ENCODE measurements at places on chromosomes 3 and 15. TPM values are rescaled to one million over a fixed set of nuclear protein-coding genes. Genes with fewer than 3 reads are reported as not detected.

GRCh38 chr15:40238532-40239403, at the start of gene PAK6:
Gene PAK6 (plus strand): TSS chr15:40239063. CDS start chr15:40264786, 25,723 bp downstream.
- DNase-seq: peak; percentile 87

CP gene
- total RNA-seq: 2.8 TPM

- no peak for DNase-seq
Observed at GRCh38 chr15:26870346-26870745, 3.5 kb downstream of the GABRA5 start.

KIF23 gene
- 17.1 TPM for total RNA-seq

GRCh38 chr3:5045961-5046360, 66.7 kb downstream of the BHLHE40 start:
- no peak for DNase-seq

TTC21A gene
- 7.6 TPM for total RNA-seq

GRCh38 chr15:60590935-60591495, 112.1 kb upstream of the ICE2 start:
- peak; percentile 55 for DNase-seq

DNA sequence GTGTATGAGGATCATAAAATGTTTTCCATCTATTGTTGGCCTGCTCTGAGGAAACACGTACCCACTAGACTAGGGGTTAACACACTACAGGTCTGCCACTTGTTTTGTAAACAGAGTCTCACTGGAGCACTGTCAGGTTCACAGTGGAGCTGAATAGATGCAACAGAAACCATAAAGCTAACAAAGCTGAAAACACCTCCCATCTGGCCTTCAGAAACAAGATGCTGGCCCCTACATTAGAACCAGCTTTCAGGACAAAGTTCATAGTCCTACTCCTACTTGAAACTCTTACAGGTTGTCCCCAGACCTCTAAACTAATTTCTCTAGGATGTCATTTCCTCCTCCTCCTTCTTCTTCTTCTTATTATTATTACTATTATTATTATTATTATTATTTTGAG, 42.3 kb downstream of the SNX4 start:
- no peak for DNase-seq

DNA sequence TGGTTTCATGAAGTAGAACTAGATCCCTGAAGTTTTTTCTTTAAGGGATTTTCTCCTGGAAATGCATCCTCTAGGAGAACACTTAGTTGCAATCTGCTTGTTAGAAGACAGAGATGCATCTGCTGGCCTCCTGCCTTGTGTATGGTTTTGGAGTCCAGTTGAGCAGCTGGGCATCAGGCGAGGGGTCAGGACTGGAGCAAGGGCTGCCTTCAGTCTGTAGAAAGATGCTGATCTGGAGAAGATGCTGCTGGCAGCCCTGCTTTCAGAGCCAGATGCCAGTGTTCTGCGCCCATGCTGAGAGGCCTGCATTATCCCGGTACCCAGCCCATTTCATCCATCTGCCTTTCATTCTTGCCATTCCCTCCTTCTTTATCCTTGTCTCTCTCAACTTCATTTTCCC, 77.4 kb downstream of the CHCHD6 start:
- no peak for DNase-seq

DNA sequence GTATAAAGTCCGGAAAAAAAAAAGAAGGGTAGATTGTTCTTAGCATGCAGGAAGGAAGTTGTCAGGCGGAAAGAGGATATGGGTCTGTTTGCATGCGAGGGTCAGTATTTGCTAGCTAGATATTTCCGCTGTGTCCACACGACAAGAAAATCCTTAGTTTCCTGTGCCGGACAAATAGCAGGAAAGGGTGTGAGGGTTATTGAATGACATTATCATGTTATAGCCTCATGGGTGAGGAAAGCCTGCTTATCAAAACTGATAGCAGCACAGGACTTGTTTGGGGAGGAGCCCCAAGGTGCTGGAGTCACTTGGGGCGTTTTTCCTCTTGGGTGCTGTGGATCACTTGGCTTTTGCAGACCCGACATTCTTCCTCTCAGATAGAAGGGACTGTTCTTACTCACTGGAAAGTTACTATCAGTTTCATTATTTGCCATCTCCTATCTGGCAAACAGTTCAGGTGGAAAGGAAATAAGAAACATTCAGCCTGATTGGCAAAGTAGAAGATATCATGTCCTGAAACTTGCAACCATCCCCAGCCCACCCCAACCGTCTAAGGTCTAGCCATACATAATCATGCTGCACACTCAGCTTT, 127.2 kb upstream of the DPH6 start:
- DNase-seq: peak; percentile 36

C15orf61 gene
- 1.3 TPM for total RNA-seq

DNA sequence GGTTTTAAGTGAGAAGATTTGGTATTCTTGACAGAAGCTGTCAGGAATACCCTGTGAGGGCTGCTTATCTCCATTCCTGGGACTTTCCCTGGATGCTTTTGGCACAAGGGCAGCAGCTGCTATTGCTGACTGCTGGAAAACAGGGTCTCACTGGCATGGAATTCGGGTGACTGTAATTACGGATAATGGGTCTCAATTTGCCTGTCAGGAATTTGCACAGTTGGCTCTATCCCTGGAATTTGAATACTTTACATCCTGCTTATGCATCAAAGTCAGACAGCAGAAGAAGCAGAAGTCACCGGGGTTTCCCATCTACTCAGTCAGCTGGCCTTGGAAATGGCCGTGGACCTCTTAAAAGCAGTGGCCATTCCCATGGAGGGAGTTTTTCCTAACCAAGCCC, 25.9 kb upstream of the AKAP13 start:
- DNase-seq: no peak

DNA sequence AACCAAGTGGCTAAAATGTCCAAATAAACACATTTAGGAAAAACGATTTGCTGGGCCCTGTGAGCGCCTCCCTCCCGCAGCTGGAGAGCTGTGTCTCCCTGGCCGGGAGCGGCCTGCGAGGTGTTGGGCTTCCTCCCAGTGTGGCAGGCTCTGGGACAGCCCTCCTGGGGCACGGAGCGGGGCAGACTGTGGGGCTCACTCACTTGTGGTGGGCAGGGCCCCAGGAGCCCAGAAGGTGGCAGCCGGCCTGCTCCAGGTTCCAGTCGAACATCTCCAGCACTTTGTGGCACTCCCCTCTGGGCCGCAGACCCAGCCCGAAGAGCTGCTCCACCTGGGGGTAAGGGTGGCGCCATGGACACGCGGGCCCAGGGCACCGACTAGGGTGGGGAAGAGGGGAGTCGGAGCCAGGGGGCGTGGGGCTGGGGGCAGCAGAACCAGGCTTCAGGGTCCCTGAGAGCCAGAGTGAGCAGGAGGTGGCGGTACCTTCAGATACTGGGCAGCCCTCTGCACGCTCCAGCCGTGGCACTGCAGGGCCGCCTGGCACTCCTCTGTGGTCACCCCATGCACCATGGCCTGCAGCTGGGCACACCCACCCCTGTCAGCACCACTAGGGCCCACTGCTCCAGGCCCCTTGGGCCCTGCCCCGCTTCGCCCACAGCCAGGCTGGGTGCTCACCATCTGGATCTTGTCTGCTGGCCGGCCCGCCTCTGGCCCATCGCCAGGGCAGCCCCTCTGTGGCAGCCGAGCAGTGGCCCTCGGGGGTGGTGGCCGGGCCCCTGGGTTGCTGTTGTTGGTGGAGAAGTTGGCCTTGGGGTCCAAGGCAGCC, 41.5 kb downstream of the TNK2 start:
- DNase-seq: no peak

CX3CR1 gene
- not detected for total RNA-seq

DNA sequence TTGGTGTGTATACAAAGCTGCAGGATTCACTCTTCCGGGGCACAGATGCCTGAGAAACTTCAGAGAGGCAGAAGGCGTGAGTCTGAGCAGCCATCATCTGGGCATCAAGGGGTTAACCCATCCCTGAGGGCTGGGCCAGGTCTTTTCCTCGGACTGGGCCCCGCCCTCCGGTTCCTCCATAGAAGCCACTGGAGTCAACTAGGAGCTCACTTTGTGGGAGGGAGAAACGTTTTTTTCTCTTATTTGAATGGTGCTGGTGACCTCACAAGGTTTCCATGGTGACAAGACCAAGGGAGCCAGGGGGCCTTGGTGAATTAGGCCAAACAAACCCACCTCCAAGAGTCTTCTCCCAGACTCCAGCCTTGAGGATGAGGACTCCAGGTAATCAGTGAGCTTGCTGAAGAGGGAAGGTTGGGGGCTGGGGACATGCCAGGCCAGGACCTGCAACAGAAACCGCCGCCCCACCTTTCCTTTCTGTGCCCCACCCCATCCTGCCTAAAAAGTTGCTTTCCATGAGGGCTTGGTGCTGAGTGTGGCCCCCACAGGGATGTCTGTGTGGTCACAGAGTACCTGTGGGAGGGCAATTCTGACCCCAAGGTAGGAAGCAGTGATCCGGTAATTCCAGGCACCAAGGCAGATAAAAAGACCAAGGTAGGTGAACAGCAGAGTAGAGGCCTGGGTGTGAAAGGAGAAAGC, 14.8 kb upstream of the INSYN1 start:
- DNase-seq: no peak

GRCh38 chr15:80580106-80580505, 115.0 kb upstream of the ABHD17C start:
- no peak for DNase-seq

GRCh38 chr15:69126054-69126469, 34.4 kb upstream of the GLCE start:
- DNase-seq: peak; percentile 68

GRCh38 chr3:176362191-176362731, 835.0 kb downstream of the TBL1XR1 start:
- no peak for DNase-seq

DNA sequence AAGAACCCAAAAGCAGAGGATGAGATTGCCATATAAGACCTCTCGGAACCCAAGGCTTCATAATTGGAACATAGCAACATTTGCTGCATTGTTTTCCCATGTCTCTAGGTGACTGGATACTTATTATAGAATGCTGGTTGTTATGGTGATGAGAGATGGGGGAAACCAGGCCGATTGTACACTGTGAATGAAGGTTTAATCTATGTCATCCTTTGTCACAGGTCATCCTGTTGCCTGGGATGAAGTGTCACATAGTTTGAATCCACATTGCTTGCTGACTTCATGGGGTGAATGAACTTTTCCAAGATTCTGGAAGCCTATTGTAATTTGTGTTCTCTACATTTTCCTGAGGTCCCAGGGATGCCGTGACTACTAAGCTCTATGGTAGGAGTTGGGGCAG, 41.8 kb downstream of the CLEC3B start:
- DNase-seq: no peak

TTLL3 gene
- 271 TPM for total RNA-seq

GRCh38 chr3:102673271-102674115, 238.7 kb downstream of the ZPLD1 start:
- peak; percentile 88 for DNase-seq

- DNase-seq: no peak
Observed at GRCh38 chr15:101013769-101014675, 94.9 kb downstream of the LRRK1 start.

DNA sequence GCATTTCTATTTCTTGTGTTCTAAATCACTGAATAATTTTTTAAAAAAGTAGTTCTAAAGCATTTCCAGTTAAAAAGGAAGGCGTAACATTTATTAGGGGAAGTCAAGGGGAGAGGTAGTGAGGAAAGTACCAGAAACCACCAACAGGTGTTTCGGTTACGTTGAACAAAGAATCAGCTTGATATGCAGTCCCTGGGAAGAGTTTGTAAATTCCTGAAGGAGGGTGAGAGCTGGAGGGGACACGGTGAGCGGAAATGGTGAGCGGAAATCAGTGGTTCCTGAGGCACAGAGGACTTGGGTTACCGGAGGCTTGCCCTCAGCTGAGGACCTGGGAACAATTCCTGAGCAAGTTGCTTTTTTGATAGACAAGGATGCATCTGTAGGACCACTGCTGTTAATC, 17.8 kb downstream of the MAP2K1 start:
- DNase-seq: no peak

- peak; percentile 93 for DNase-seq
Observed at GRCh38 chr15:25438601-25439368, at the start of gene UBE3A. Gene UBE3A (minus strand): TSS chr15:25439024. CDS start chr15:25409107, 29,917 bp downstream.

DNA sequence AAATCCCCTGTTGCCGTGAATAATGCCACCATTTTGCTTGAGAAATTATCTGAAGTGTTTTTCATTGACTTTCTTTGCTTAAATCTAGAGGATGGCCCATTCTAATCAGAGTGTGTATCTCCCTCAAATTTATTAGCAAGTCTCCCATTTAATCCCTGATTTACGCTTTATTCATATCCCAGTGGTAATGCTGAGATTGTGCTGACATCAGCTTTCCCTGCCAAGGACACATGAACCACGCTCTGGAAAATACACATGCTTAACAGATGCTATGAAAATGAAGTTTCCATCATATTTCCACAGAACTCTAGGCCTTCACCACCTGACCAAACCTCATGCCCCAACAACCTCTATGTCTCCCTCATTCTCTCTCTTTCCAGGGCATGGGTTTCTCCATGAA, 545.4 kb downstream of the TUSC7 start:
- DNase-seq: no peak

DNA sequence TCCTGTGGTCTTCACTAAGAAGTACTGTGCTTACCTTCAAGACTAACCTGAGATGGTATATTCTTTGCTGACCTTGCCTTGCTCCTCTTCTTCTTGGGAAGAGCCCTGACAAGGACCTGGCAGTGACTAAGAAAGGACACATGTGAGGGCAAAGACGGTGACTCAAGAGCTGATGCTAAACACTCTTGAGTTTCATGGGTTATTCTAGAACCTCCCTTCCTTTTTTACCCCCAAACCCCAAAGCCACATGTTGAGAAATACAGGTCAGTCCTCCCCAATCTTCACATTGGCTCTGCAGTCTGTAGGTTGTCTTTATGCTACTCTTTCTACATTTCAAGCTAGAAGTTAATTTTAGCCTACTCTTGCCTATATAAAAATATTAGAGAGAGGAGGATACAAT, 200.6 kb downstream of the SEMA6D start:
- DNase-seq: no peak

DNA sequence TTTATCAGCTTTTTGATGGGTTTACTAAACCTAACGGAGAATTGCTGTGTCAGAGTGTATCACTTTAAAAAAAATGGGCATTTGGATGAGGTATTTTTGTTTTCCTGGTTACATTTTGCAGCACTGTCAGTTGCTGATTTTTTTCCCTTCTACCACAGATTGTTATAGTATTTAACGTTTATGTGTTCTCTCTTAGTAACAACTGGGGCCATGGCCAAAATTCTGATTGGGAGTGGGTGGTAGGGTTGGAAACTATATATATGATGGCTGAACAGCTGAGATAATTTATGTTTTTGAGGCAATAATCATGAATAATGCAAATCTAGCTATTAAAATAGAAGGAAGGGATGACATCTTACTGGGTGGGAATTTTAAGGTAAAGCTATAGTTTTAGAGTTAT, 229.4 kb upstream of the SUCLG2 start:
- peak; percentile 17 for DNase-seq

SPCS1 gene
- total RNA-seq: 0.58 TPM

Data from stomach (tissue), 19 donors.